NCI-H1436 treated with DMSO at 0.1 percent for 48 hours (cell line): ENCODE measurements at places on chromosomes 12 and 14.

DNA sequence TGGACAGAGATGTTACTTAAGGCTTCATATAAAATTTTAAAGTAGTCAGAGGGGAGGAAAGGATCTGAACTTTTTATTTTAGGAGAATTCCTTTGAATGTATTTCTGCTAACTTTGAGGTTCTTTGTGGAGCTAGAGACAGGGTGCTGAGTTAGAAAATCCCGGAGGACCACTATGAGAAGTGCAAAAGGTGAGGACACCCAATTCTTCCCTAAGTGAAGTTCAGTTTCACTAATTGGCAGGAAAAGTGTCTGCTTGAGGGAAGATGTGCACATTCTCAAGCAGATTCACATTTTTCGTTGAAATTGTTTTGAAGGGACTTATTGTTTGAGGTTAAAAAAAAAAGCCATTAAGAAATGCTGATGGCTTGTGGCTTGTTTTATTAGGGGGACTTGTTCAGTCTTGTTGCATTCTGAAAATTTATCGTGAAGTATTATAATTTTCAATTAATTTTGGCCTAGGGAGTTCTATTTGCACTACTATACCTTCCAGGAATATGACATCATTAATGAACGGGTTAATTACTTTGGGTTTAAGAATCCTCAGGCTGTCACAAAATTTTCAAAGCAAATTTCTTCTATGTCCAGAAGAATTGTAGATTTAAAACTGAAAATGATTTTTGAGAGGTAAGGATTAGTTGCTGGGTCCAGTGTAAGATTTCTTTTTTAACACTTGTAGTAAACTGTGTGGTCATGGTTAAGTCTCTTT lies 1.8 kb downstream of the PCNX1 start:
- no peak for DNase-seq

GRCh38 chr12:111312708-111313107 lies 56.2 kb downstream of the PHETA1 start:
- DNase-seq, result no peak

GRCh38 chr14:78142998-78143397 lies 27.2 kb upstream of the NRXN3 start:
- DNase-seq, result no peak

DNA sequence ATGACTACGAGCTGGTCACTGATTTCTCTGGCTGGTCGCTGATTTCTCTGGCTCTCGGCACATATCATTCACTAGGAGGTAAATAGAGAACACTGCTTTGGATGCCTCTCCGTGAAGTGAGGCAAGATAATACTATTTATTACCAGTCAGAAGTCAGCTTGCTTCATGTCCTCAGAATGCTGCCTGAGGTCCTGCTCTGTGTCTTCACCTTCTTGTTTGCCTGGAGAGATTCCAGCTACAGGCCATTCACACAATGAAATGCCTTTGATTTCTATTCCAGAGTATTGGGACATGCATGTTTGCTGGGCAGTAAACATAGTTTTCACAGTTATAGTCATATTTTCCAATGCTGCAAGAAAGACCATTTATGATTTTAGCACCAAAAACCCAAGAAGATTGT lies 106.7 kb downstream of the AEBP2 start:
- no peak for DNase-seq

GRCh38 chr14:20732979-20733635 lies 12.6 kb upstream of the EDDM3A start:
- no peak for DNase-seq

DNA sequence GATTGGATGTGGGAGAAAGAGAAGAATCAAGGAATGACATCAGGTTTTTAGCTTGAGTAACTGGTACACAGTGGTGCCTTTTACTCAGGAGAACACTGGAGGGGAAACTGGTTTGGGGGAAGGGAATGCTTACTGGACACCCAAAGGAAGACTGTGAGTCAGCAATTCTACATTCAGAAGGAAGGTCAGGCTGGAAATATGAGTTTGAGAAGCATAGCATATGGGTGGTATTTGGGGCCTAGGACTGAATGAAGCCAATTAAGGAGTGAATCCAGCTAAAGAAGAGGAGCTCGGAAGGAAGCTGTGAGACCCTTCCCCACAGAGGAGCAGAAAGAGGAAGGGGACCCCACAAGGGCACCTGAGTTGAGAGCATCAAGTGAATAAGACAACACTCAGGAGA lies 35.4 kb downstream of the DMAC2L start:
- no peak for DNase-seq

DNA sequence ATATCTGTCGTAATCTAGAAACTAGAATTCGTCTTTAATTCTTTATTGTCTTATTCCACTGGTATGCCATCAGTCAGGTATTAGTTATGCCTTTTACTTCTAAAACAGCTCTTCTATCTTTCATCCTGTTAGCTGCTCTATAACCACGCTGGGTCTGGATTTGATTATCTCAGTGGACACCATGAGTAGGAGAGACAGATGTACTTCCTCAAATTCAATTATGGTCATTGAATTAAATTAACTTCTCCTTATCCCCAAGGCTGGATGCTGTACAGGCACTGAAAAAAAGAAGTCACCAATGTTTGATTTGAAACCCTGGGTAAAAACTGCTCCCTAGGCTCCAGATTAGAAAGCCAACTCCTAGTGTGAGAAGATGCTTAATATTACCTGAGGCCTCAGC lies 107.3 kb downstream of the PIK3C2G start:
- DNase-seq, result no peak

- no peak for DNase-seq
Observed at GRCh38 chr12:118188690-118189371, 52.9 kb downstream of the PEBP1 start.

GRCh38 chr12:116141110-116141832 lies 136.2 kb downstream of the MED13L start:
- DNase-seq, result no peak

- no peak for DNase-seq
Observed at GRCh38 chr12:85425349-85425612, 145.3 kb downstream of the ALX1 start.

DNA sequence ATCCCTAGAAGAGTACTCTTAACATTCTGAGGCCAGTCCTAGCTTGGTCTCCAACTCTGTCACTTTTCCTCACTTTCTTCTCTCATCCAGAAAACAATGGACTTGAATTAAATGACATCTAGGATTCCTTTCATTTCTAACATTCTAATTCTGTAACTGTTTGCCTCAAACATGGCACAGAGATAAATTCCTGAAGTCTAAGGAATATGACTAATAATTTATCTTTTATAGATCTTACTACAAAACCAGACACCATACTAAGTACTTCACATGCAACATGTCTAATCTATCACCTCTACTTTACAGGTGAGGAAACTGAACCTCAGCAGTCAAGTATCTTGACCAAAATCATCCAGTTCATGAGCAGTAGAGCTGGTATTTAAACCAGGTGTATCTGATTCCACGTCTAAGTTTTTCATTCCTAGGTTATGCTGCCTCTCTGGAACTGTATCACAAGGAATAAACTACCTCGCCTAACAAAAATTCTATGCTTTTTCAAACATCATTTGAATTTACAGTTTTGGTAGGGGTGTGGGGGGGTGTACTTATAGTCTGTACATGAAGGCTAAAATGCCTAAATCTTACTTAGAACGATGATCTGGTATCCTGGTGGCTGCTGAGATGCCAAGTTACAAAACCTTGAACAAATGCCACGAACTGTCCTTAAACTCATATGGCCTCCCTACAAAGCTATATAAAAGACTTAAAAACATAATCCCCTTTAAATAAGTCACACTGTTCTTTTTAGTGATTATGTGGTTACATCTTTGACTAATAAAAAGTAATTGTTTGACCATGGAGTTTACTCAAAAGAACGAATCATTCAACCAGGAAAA lies 41.6 kb downstream of the ATXN2 start:
- no peak for DNase-seq

DNA sequence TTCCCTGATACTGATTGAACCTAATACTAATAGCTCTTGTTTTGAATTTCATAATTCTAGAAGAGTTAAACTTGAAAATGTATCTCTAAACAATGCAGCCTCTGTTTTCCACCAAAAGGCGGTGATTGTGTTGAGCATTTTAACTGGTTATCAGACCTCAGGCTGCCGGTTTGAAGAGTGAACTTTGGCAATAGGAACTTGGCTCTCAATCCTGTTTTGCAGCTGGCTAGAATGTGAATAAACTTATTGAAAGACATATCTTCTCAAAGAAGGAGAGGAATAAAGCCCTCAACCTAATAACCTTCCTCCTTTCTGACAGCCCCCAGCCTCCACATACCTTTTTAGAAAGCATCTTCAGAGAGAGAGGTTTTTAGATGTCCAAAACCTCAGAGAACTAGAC lies 105.4 kb downstream of the SRGAP1 start:
- no peak for DNase-seq

- DNase-seq, result no peak
Observed at GRCh38 chr14:101182476-101182875, 279.0 kb upstream of the RTL1 start.

DNA sequence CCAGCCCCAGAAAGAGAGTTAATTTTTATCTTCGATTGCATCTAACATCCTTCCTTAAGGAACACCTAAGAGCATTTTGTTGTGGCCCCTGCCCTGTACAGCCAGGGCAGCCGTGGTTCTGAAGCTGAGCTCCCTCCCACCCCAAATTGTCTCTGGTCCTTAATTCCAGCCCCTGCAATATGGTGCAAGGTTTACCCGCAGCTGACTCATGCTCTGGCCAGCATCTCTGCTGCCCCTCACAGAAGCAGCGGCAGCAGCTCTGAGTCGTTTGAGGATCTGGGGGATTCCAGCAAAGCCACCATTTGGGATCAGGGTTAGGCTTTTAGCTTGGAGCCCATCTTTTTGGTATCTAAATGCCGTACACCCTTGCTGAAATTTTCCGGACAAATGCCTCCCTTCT lies 3.3 kb downstream of the DLK1 start:
- DNase-seq, result no peak

- no peak for DNase-seq
Observed at GRCh38 chr12:88503281-88503703, 77.0 kb downstream of the KITLG start.

GRCh38 chr14:51889851-51890250 lies 29.4 kb downstream of the GNG2 start:
- no peak for DNase-seq

GRCh38 chr14:101191721-101192660 lies 288.5 kb upstream of the RTL1 start:
- DNase-seq, result no peak

DNA sequence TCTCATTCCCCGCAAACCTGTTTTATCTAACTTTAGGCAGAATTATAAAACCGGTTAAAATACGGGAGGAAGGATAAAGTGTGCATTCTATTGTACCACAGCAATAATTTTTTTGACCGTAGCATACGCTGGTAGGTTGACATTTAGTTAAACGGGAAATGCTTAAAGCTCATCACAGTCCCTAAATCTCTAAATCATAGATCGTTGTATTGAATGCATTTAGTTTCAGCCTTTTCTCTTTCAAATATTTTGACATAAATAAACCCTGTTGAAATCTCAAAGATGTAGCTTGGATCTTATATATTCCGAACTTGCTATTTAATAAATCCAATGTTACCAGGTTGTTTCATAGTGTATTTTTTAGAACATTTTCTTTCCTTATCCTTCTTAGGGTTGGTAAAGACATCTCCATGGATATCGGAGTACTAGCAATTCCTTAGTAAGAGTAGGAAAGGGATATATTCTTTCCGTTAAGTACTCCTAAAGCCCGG lies 798 bp downstream of the CLEC2B start:
- DNase-seq, result no peak

GRCh38 chr14:71143381-71144290 lies 236.4 kb downstream of the PCNX1 start:
- DNase-seq, result no peak

GRCh38 chr12:51351913-51352532 lies 5.5 kb upstream of the CELA1 start:
- DNase-seq, result no peak

GRCh38 chr12:43795716-43796280 lies 10.3 kb downstream of the TWF1 start:
- no peak for DNase-seq

GRCh38 chr14:104979758-104980610 lies 1.8 kb upstream of the AHNAK2 start:
- no peak for DNase-seq

- no peak for DNase-seq
Observed at GRCh38 chr12:50059440-50060119, 2.2 kb downstream of the ASIC1 start.

GRCh38 chr12:6374786-6375160 lies 590 bp downstream of the SCNN1A start:
- DNase-seq, result no peak

GRCh38 chr12:130371296-130371695 lies 33.6 kb downstream of the PIWIL1 start:
- DNase-seq, result no peak

GRCh38 chr14:35789651-35790050 lies 19.4 kb downstream of the RALGAPA1 start:
- DNase-seq, result no peak

DNA sequence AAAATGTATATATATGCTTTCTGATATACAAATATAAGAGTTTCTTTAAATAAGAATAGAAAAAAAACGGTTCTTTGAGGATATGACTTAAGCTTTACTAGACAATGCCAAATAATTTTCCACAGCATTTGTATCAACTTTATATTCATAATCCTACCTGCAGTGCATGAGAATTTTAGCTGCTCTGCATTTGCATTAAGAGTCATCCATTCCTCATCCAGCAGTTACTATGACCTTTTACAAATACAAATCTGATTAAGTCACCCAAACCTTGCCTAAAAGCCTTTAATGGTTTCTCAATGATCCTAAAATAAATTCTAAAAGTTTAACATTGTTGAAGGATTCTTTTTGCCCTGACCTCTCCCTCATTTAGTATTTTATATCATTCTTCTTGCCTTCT lies 116.5 kb downstream of the MGAT4C start:
- no peak for DNase-seq

- DNase-seq, result no peak
Observed at GRCh38 chr12:71438670-71439361, 782 bp upstream of the LGR5 start.

DNA sequence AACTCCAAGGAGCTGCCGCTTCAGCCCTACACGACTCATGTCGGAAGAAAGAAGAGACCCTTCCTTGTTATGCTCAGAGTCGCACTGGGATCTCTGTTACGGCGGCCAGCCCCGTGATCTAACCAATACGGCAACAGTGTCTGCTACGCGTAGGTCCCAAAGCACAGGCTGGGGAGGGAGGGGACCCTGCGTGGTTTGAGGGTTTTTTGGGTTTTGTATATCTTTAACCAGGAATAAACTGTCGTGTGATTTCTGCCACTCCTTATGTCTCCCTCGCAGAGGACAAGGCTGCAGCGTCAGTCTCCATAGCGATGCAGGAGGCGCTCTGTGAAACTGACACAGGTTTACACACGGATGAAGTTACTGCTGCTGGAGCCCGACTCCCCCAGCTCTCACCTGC lies 60.0 kb upstream of the DIO3 start:
- no peak for DNase-seq

- peak; percentile 30 for DNase-seq
Observed at GRCh38 chr14:62126879-62127478, 364.8 kb downstream of the SNAPC1 start.
